Gastrocnemius medialis (tissue), 4 donors: ENCODE measurements at places on chromosomes 5 and 9.

GRCh38 chr9:37542895-37543294, 33.3 kb downstream of the FBXO10 start:
- peaks cover 24% of the 10 kb centered on the region for H3K36me3 ChIP-seq
- no peaks in the 10 kb centered on the region for H3K27me3 ChIP-seq
- no peak overlapping the region for H3K4me3 ChIP-seq

DNA sequence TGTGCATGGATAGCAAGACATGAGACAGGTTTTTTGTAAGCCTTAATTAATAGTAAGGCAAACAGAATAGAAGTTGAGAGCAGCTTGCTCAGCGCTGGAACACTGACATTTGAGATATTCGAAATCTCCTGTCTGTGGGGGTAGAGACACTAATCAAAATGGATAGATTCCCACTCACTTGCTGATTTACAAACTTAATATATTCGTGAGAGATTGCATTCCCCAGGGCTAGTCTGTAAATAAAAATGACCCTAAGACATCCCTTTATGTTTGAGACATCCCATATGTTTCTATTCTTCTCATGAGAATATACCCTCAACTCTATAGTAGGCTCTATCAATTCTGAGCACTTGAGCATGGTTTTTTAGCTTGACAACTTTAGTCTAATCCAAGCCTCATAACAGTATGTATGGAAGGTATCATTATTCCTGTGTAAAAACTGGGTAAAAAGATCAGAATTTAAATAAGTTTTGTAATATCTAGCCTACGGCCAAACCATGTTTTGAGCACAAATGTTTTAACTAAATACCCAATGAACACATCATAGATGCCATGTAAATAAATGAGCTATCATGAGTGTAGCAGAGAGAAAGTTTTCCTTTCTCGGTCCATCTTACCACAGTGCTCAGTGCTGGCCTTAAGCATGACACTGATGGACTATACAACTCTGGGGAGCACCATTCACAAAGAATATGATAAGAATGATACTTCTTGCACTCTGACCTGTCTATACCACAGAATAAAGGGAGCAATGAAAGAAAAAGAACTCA, 609.2 kb downstream of the PSAT1 start:
- H3K4me3 ChIP-seq, result no peak overlapping the region
- DNase-seq, result no peak
- H3K27ac ChIP-seq, result no peak overlapping the region
- no peaks in the 10 kb centered on the region for H3K4me1 ChIP-seq
- no peaks in the 10 kb centered on the region for H3K36me3 ChIP-seq
- H3K27me3 ChIP-seq, result no peaks in the 10 kb centered on the region

DNA sequence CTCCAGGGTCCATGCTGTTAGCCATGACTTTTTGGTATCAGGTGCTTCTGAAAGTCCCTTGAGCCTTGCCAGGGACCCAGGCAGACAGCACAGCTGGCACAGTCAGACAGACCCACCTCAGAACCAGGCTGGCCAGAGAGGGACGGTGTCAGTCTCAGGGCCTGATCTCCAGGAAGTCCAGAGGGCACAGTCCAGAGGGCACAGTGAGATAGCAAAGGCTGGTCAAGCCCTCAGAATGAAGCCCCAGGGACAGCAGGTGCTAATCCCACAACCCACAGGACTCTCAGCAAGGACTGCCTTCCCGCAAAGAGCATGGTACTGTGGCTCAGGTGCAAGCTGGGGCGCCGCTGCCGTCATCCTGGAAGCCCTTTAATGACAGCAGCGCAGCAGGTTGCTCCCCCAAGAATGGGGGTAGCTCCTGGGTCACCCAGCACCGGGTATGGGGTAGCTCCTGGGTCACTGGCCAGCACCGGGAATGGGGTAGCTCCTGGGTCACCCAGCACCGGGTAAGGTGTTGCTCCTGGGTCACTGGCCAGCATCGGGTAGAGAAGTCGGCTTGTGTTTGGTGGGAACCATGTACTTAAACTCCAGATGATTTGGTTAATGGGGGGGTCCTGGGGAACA, 105.6 kb upstream of the PHYKPL start:
- no peaks in the 10 kb centered on the region for H3K36me3 ChIP-seq
- H3K4me1 ChIP-seq, result no peaks in the 10 kb centered on the region
- no peak overlapping the region for H3K4me3 ChIP-seq
- no peak overlapping the region for H3K27ac ChIP-seq
- H3K27me3 ChIP-seq, result no peaks in the 10 kb centered on the region
- no peak for DNase-seq

- H3K4me3 ChIP-seq, result no peak overlapping the region
- no peaks in the 10 kb centered on the region for H3K27me3 ChIP-seq
- H3K36me3 ChIP-seq, result no peaks in the 10 kb centered on the region
- no peak for DNase-seq
- no peak overlapping the region for H3K27ac ChIP-seq
Measured at GRCh38 chr5:8391911-8392310, 523.0 kb downstream of the MTRR start.

GRCh38 chr9:131610231-131610761, 65.0 kb downstream of the PRRT1B start:
- no peaks in the 10 kb centered on the region for H3K36me3 ChIP-seq
- H3K4me1 ChIP-seq, result peaks cover 36% of the 10 kb centered on the region
- H3K27ac ChIP-seq, result peak overlapping the region; percentile 88
- H3K4me3 ChIP-seq, result no peak overlapping the region
- H3K27me3 ChIP-seq, result no peaks in the 10 kb centered on the region
